ENCODE measurements at places on chromosomes 3 and 15.

DNA sequence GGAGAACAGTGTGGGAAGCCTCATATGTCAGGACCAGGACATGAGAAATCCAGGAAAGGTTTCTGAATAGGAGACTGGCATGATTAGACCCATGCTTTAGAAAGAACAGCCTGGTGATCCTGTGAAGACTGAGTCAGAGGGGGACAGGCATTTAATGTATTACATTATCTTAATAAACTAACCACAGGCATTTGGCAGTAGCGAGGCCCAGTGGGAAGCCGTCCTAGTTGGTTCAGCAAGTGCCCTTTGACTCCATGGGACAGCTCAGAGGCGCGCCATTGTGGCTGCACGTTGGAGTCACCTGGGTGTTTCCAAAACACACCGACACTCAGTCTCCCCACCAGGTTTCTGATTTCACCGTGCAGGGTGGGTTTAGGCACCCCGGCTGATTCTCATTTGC is 90.5 kb upstream of the DGKG start:
- DNase-seq, result no peak

- DNase-seq, result no peak
These were observed 12.1 kb upstream of the TEX9 start for GRCh38 chr15:56353119-56353518.

DNA sequence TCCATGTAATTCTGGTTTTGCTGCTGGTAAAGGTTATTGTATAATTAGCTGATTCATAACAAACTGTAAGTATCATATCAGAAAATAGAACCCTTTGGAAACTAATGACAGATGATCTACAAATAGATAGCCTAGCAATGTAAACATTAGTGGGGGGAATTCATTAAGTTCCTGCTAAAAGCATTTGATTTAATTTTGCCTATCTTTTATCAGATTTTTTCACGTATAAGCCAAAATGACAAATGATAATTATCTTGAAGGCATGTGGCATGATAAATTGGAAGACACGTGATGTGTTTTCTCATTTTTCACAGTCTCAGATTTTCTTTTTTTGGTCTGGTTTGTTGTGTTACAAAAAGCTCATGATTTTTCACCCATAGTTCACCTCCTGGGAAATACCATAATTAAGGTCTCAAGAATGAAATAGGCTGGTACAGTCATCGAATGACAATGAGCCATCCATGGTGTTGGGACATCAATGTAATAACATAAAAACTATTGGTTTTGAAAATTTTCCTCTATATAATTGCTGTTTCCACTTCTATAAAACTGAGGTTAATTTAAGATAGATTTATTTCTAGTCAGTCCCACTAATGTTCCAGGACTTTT is 325.9 kb upstream of the TBL1XR1 start:
- no peak for DNase-seq

DNA sequence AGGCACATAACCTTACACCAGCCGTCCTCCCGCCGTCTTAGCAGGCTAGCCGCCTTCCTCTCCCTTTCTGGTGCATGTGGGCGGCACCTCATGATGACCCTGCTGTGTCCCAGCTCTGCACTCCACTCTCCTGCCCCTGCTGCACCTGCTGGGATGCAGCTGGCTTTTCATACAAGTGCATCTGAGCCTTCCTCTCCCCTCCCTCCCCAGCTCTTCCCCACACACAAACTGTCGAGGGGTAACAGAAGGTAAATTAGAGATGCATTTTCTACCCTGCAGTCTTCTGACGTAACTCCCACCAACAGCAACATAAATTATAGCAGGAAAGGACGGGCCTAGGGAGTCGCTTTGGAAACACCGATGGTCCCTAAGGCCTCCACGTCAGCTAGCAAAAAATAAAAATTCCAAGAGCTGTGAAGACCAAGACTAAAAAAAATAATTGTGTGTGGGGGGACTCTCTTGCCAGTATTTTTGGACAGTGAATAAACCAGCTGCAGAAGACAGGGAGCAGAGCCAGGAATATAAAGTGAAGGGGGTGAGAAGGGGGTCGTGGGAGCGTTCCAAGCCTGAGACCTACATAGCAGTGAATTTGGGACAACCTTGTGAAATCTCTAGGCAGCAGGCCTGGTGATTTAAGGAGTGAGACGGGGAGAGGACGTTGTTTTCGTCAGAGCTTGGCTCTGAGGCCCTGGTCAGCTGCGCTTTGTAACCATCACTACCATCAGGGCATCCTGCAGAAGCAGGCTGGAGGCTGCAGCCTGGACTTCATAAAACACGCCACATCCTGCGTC is 216.2 kb downstream of the ADAMTS17 start:
- DNase-seq, result no peak

Measured in stimulated activated CD4-positive, alpha-beta T cell treated with anti-CD3 and anti-CD28 coated beads, TNF-alpha, amount 100 ng/mL, for 24 hours (primary cell).